ENCODE measurements at places on chromosomes 7 and 10.

- DNase-seq = no peak
Measured at GRCh38 chr10:70564901-70565351, 37.6 kb downstream of the PRF1 start.

DNA sequence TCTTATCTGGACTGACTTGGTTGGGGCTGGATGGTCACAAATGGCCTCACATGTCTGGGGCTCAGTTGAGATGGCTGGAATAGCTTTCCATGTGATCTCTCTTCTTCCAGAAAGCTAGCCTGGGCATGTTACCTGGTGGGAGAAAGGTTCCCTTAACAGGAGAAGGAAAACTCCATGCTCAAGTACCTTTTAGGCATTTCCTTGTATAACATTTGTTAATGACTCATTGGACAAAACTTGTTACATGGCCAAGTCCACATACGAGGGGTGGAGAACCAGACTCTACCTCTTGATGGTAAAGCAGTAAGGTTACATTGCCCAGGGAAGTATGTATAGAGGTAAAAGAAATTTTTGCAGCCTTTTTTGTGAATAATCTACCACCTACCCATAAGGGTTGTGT lies 826.4 kb downstream of the LRMDA start:
- no peak for DNase-seq

DNA sequence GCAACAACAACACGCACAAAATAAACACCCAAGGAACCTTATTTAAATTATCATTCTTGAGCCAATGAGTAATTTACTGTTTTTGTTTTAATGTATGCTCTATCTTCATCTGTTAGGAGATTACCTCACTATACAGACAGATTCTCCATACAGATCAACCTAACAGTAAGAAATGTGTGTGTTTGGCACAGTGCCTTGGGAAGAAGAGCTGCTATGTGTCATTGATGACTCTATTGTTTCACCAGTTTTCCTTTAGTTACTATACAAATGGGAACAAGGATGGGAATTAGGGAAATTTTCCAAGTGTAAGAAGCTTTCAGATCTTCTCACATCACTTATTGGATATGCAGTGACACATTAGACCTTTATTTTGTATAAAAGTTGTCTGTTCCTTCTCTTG lies 640.3 kb downstream of the NRG3 start:
- no peak for DNase-seq

- no peak for DNase-seq
Measured at GRCh38 chr7:101586906-101587677, 42.0 kb downstream of the MYL10 start.

DNA sequence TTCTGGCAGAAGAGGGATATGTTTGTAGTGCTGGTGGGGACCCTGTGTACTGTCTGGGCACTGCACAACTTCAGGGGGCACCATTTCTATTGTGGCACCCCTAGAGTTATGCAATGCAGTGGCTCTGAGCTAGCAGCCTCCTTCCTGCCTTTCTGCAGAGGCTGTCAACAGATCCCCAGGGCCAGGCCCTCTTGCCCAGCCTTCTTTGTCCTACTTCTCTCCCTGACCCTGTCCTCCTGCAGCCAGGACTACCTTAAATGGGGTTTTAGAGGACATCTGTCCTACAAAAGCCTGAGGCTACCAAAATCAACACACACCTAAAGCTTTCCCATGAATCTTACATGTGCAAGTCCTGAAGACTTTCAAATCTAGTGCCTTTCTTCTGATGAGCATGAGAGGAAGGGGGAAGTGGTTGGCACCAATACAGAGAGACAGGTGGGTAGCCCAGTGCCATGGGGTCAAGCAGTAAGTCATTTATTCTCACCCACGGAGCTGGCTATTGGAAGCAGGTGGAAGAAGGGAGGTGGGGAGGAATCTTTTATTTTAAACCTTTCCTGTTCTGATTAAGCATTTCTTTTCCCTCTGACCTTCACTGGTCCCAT lies 2.4 kb downstream of the SPOCK2 start:
- no peak for DNase-seq

DNA sequence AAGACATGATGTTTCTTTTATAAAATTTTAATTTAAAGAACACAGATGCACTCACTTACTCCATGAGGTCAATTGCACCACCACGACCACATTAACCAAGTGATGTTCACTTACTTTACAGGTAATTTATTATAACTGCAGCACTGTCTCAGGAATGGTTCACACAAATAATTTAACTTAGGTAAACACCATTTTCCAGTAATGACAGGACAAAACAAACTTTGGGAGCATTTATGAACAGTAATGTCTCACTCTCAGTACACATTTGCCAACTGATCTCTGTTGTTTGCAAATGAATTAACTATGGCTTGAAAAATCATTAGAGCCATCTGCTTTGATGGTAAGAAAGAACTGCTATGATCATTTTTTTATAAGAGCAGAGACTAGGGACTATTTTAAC lies 150.4 kb downstream of the ETV1 start:
- no peak for DNase-seq

- DNase-seq = no peak
Measured at GRCh38 chr10:108363576-108363975, 1199.1 kb upstream of the SORCS1 start.

GRCh38 chr10:9301148-9301547 lies 1246.7 kb downstream of the GATA3 start:
- no peak for DNase-seq

GRCh38 chr10:86535132-86535882 lies 13.7 kb upstream of the WAPL start:
- DNase-seq = no peak

DNA sequence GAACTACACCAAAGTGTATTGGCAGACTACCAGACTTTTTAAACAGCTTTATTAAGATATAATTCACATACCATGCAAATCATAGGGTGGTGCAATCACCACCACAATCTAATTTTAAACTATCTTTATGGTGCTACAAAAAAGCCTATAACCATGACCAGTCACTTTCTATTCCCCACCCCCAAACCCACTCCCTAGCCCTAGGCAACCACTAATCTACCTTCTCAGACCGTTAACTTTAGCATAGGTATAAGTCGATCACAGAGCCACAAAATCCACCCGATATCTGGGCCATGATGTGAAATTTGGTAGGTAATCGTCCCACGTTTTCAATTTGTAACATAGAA lies 536 bp upstream of the POM121 start:
- DNase-seq = no peak
